ENCODE measurements at places on chromosomes 1 and 21.
A peak's percentile ranks its signal among the peaks of the same experiment; 100 is the strongest.

GRCh38 chr1:35924838-35925237 is 6.1 kb upstream of the AGO3 start:
- DNase-seq: no peak

- no peak for DNase-seq
These were observed 321.0 kb upstream of the SNX7 start for GRCh38 chr1:98340511-98340910.

DNA sequence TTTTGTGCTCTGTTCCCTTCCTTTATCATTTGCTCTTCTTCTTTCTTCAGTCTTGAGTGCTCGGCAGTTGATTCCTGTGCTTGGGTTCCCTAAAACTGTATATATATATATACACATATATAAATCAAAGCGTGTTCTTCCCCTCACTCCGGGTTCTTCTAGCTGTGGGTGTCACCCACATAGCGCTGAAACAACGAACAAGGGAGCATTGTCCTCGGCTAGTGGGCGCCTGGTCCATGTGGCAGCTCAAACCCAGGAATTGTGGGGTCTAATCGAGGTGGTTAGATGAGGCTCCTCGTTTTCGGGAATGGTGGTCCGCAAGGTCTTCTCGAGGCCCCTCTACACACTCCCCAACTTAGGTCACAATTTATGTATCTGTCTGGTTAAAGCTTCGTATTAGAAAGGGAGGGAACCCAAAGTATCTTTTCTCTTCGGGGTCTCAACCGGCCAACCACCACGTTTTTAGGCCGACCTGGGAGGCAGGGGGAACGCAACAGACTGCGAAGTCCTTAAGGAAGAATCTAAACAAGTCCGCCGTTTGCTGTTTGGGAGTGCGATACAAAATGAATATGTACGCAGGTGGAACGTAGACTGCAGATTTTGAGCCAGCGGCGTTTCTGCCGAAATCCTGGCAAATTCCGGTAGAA is 504 bp upstream of the SDHC start:
- peak; percentile 29 for DNase-seq

DNA sequence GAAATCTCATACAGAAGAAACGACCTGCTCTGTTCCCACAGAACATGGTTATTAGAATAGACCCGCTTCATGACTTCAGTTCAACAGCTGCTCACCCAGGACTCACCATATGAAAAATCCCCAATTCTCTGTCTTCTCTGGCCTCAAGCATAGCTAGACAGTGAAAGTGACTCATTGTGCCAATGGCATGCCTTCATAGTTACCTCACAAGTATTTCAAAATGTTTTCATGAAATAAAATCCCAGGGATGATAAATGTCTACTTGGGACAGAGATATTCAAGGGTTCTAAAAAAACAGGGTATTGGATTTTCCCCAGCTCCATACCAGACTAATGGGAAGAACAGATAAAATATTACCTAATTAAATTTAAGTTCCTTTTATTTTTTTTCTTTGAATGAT is 82.3 kb downstream of the NOTCH2 start:
- peak; percentile 64 for DNase-seq

DNA sequence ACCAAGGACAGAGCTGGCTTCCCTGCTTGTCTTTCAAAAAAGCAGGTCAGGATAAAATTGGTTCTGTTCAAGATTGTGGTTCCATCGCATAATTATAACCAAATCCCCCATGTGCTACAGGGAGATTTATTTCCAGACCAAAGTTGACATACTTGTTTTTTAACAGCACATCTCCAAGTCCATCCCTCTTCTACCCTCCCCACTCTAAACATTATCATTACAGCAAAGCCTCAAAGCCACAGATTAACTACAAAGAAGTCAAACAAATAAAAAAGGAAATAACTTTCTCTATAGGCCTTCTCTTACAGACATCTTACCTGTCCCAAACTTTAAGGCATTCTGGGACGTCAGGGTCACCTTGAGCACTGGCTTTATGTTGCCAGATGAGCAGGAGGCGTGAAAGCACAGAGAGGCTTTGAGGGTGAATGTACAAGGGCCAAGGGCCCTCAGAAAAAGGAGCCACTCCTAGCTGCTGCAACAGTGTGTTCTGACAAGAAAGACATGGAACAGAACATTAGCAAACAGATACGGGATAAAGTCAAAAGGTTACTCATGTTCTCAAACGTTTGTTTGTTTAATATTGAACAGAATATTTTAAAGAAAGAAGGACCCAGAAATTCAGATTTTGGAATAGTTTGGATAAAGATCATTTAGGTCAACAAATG is 31.2 kb downstream of the UBR4 start:
- no peak for DNase-seq

GRCh38 chr1:247291833-247292561 is 36.1 kb downstream of the VN1R5 start:
- no peak for DNase-seq

- peak; percentile 61 for DNase-seq
These were observed 40.7 kb downstream of the CASQ2 start for GRCh38 chr1:115727706-115728249.

DNA sequence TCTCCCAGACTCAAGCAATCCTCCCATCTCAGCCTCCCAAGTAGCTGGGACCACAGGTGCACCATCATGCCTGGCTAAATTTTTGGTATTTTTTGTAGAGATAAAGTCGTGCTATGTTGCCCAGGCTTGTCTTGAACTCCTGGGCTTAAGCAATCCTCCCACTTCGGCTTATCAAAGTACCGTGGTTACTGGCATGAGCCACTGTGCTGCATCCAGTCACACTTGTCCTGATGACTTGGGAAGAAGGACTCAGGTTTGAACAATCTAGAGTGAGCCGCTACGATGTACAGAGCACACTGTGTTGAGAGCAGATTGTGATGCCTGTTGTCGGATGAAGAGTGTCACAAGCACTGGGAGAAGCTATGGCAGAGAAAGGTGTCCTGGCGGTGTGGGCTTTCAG is 27.2 kb downstream of the RNF187 start:
- peak; percentile 25 for DNase-seq

DNA sequence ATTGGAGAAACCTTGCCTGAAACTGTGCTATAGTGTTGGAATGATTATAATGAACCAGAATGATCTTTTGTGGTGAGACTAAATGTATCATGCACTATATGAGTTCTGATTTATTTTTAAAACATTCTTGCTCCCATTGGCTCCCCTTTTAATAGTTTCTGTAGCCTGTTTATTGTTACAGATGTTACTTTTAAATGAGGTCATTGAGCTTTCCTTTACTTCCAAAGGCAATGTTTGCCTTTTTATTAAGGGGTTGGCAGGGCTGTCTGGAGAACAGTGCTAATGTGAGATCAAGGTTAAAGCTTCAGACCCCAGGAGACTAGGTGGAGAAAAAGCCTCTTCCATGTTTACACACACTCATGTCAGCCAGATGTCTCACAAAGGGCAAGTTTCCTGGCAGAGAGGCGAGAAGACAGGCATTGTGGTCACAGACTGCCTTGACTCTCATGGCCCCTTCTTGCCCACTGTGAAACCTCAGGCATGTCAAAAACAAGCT is 120.6 kb upstream of the RAVER2 start:
- no peak for DNase-seq

- no peak for DNase-seq
These were observed 102.7 kb upstream of the SIM2 start for GRCh38 chr21:36596174-36596573.

- DNase-seq: no peak
These were observed 13.2 kb downstream of the GBP5 start for GRCh38 chr1:89259283-89259971.

GRCh38 chr1:241253471-241253870 is 103.5 kb downstream of the RGS7 start:
- DNase-seq: no peak

GRCh38 chr1:111739925-111740765 is 950 bp upstream of the INKA2 start:
- DNase-seq: peak; percentile 43

GRCh38 chr1:38953433-38953860 is 11.8 kb upstream of the RHBDL2 start:
- DNase-seq: no peak

GRCh38 chr1:171984262-171984661 is 143.0 kb downstream of the DNM3 start:
- no peak for DNase-seq

DNA sequence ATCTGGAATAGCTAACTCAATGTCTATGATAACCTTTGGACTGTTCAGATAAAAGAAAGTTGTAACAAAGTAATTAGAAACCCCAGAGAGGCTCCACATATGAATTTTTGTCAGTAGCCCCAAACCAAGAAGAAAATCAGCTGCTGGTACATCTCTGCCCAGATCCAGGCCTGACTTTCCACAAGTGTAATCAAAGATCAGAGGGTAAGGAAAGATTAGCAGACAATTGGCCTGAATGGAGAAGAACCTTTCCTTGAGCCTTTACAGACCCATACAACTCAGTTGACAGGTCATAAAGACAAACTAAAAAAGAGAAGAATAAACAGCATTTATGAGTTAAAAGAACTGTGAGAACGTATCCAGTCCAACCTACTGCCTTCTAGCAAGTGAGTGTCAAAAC is 366.7 kb upstream of the PKN2 start:
- DNase-seq: no peak

- peak; percentile 60 for DNase-seq
These were observed 14.6 kb downstream of the OTUD7B start for GRCh38 chr1:149995927-149996326.

DNA sequence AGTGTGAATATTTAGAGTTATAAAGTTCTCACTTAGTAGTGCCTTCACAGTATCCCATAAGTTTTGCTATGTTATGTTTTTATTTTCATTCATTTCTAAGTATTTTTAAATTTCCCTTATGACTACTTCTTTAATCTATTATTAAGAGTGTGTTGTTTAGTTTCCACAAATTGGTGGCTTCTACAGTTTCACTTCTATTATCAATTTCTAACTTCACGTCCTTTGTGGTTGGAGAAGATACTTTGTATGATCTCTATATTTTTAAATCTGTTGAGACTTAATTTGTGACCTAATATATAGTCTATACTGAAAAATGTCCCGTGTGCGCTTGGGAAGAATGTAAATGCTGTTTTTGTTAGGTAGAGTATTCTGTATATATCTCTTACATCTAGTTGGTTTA is 11.7 kb downstream of the CHIA start:
- no peak for DNase-seq

DNA sequence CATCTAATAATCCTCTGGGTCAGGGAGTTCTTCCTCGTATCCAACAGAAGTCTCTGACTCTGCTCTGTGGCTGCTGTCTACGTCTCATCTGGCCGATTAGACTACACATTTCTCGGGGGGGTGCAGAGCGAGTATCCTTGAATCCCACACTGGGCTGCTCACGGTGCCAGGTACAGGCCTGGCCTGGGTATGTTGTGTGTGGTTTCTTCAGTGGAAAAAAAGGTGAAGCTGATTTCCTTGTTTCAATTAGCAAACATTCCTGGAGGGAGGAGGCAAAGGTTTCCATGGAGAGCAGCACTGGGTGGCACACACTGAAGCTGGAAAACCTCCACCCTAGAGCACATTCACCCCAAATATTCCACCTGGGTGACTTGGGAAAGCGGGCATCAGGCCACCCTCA is 2.0 kb upstream of the RAB7B start:
- no peak for DNase-seq

- no peak for DNase-seq
These were observed 7.3 kb downstream of the IBA57 start for GRCh38 chr1:228172591-228173527.

DNA sequence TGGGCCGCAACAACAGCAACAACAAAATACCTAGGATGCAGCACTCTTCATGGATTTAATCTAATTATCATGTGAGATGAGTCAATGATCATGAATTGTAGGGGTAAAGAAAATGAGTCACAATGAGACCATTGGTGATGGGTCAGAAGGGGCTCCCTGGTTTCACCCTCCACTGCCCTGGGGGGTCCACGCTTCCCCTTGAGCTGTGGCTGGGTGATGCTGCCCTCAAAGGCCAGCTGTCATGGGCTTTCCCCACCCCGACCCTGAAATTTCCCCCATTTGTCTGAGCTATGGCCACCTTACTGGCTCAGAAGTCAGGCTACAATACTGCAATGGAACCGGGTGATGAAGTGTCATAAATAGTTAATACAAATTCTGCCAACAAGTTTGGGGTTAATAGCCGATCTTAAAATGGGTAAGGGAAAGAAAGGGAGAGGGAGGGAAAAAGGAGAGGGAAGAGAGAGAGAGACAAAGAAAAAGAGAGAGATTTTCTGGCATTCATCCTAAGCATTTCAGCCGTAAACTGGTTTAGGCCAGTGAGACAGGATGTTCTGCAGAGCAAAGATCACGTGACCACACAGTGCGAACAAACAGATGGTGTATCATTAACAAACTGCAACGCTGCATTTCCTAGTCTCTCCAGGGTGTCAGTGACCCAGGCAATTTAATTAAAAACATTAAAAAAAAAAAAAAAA is 143.4 kb upstream of the ERRFI1 start:
- DNase-seq: peak; percentile 60

GRCh38 chr1:67564193-67564592 is 120.8 kb upstream of the GADD45A start:
- no peak for DNase-seq

GRCh38 chr1:116185161-116185701 is 74.0 kb downstream of the MAB21L3 start:
- no peak for DNase-seq

- DNase-seq: no peak
These were observed 10.7 kb downstream of the EPHX1 start for GRCh38 chr1:225820522-225821120.

GRCh38 chr1:7398982-7399381 is 372.1 kb upstream of the VAMP3 start:
- DNase-seq: no peak

- no peak for DNase-seq
These were observed 54.8 kb downstream of the NR5A2 start for GRCh38 chr1:200082329-200082728.

- no peak for DNase-seq
These were observed 6.4 kb downstream of the TSPAN2 start for GRCh38 chr1:115082949-115083348.

GRCh38 chr1:51520700-51521248 is 1.7 kb upstream of the EPS15 start:
- DNase-seq: no peak

DNA sequence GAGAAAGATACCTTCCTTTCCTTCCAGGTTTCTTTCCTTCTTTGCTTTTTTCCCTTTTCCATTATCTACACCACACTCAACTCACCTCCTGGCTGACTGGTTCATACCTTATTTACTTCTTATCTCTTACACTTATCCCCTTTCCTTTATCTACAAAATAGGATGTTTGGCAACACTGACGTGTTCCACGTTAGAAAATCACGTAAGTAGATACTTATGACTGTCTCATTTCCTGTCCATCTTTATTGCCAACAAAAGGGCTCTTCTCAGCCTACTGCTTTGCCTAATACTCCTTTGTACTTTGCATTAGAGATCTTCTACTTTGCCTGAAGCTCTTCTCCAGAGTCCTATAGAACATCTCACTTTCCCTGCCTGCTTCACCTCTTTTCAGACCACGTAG is 25.1 kb downstream of the SYNJ1 start:
- DNase-seq: no peak

DNA sequence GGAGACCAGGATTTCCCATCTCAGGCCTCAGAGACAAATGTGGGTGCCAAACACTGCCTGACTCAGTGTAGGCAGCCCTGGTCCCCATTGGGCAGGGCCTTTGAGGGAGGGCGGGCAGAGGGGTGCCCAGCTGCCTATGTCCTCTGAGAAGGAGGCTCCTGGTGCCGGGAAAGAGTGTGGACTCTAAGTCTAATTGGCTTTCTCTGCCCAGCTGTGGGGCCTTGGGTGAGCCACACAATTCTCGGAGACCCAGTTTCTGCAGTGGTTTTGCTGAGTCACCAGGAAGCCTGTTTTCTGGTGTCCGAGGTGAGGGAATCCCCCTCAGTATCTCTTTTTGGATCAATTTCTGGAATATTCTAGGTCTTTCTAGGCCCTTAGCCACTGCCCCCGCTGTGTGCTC is 35.3 kb upstream of the ACTL8 start:
- no peak for DNase-seq

GRCh38 chr1:10882069-10882468 is 85.6 kb upstream of the CASZ1 start:
- DNase-seq: no peak
